ENCODE measurements at places on chromosomes 11 and 22.

DNA sequence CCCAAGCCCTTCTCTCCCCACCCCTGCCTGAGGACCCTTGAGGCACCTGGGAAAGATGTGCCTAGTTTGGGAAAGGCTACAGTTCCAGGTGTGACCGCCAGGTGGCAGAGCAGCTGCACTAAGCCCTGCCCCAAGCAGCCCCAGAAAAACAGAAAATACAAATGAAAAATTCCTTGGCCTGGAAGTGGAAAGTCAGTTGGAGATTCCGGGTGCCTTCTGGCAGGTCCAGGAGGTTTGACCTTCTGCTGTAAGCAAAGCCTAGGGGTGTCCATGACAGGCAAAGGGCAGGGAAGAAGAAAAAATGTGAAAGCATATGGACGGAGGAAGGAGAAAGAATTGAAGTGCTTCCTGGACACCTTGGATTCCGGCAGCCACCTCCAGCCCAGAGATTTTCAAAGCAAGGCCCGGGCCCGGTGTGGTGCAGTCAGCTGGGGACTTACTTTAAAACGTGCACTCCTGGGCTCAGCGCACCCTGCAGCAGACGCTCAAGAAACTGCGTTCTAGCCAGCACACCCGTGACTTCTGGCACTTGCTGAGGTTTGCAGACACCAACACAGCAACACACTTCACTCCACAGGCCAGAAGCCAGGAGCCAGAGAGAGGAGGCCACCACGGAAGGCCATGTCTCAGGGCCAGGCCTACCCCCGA lies 37.3 kb upstream of the SLC22A12 start:
- no peak for DNase-seq

- DNase-seq, result no peak
Observed at GRCh38 chr11:76901144-76901543, 40.4 kb downstream of the ACER3 start.

DNA sequence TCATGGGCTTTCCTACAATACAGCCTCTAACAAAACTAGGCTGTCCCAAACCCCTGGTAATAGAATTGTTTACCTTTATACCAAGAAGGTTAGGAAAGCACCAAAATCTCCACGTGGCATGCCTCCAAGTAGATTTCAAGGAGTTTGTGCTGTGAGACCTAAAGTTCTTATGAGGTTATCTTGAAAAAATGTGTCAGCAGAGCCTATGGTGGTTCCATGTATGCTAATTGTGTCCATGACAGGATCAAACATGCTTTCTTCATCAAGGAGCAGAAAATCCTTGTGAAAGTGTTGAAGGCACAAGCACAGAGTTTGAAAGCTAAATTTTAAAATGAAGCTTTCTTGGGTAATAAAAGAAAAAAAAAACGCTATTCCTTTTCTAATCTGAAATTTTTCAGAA lies 36.2 kb downstream of the CCDC73 start:
- no peak for DNase-seq

DNA sequence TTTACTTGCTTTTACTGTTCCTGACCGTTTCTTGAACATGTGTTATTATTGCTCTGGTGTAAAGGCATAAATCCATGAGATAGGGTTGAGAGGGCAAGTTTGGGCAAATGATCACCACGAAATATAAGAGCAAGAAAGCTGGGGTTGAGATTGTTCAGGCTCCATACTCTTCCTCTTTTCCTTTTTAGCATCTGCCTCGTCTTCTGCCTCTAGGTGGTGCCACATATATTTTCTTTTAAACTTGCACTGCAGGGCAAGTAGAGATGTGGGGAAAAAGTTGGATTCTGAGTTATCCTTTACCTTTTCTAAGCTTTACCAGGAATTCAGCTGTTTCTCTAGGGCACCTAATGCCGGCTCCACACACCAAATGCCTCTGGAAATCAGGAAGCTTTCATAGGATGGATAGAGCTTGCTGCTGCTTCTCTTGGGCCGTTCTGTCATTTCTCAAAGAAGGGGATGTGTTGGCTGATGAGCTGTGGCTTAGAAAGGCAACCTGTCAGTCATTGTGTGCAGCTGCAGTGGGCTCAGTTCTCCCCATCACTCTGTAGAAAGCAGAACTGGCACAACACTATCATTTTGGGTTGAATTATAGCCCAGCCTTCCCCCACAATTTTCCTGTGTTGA lies 98.2 kb downstream of the LDLRAD3 start:
- DNase-seq, result no peak

DNA sequence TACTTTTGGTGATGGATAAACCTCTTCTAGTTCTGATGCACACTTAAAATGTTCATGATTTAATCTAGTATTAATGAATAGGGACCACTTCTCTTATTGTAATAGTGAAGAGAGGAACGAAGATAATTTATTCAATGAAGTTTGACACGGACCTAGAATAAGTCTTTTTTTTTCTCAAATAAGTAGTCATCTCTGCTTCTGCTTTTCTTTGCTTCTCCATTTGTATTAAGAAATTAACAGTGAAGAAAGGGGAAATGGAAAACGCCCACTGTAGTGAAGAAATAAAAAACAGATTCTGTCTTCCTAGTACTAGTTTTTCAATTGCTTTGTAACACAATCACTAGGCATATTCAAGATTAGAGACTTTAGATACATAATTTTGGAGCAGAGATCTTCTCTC lies 73.0 kb downstream of the CD44 start:
- DNase-seq, result no peak

DNA sequence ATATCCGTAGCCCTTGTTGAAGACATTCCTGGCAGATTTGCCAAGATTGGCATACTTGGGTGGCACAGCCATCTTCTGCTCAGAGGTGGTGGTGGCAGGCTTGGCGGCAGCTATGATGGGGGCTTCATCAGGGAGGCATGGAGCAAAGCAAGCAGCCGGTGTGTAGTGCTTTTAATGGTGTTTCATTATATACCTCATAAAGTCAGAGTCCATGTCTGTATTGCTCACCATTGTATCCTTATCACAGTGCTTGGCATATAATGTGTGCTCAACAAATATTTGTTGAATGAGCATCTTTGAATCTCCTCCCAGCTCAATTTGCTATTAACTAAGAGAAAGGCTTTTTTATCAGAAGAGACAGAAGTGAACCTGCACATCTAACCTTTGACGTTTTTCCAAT lies 7.8 kb upstream of the DNHD1 start:
- no peak for DNase-seq

GRCh38 chr11:61567286-61568061 lies 13.4 kb downstream of the SYT7 start:
- peak; percentile 7 for DNase-seq

GRCh38 chr11:57126766-57127400 lies 54.9 kb upstream of the LRRC55 start:
- DNase-seq, result no peak

DNA sequence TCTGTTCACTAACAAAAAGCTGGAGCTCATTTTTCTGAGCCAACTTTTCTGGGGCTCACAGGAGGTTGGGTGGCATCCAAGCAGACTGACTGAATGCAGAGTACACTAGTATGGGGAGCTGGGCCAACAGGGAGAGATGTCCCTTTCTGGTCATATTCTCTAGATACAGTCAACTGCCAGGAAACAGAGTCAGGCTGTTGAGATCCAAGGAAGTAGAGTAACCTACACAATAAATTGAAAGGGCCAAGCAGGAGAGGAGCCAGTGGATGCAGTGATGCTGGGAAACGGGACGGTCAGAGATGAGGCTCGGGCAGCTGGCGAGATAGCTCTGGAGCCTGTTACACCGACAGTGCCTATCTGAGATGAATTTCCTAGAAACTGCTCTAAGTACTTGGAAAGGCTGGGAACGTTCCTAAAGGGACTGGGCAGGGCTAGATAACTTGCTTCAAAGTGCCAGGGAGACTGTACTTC lies 71.1 kb downstream of the LARGE2 start:
- no peak for DNase-seq

GRCh38 chr11:2883979-2884815 lies 1.4 kb downstream of the CDKN1C start:
- DNase-seq, result no peak

DNA sequence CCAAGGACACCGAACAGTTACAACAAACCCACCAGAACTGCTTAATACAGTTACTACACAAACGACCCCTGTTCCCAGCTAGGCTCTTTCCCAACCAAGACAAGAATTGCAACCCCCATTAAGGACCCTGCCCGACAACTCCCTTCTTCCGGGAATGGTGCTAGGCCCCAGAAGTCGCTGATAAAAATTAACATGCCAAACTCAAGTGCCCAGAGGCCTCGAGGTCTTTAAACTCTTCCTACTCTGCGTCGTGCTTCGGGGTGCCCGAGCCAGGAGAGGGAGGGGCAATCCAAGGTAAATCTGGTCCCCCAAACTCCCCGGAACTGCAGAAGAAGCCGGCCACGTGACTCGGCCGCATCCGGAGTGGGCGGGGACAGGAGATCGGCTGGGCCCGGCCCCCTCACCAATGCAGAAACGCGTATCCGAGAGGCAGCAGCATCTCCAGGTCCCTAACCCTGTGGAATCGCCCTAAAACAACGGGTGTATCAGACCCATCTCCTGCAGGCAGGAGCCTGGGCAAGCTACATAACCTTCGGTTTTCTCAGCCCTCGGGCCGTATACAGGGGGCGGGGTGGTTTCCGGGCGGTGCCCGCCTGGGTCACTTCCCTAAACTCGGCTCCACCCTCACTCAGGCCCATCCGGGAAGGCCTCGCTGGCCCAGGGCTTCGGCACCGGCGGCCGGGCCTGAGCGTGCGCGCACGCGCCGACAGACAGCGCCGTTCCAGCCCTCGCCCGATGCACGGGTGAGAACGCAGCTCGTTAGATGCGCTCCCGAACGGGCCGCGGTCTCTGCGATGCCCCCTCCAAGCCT lies 1.1 kb downstream of the CFL1 start:
- no peak for DNase-seq

DNA sequence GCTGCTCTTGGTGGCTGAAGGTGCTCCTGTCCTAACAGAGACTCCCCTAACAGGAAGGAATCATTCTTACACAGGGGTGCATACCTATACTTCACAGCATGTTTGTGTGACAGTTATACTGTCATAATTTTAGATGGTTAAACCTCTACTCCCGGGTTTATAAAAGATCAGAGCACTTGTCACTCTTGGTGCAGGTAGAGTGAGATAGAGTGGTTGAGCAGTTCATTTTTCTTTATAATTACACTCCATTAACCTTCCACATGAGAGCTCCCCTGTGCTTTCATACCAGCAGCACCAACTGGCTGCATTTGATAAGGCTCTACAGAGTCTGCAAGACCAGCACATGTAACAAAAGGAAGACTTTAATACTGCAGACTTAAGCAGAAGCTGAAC lies 72.9 kb downstream of the LARGE2 start:
- no peak for DNase-seq

- DNase-seq, result no peak
Observed at GRCh38 chr11:72751116-72752087, 806 bp downstream of the ARAP1 start.

DNA sequence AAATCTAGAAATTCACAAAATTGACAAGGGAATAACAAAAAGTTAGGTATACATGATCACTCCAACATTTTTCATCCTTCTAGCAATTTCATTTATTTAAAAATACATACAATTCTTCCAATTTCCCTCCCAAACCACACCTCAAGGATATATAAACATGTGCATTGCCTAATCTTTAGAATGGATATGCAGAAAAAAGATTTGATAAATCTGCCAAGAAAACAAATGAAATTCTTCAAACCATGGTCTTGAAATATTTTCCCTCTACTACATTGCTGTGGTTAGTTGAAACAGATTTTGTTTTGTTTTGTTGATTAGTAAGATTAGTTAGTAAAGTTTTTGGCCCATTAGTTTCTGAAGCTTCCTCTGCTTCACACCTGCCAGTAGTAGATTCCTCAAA lies 703.3 kb upstream of the CCDC179 start:
- no peak for DNase-seq

DNA sequence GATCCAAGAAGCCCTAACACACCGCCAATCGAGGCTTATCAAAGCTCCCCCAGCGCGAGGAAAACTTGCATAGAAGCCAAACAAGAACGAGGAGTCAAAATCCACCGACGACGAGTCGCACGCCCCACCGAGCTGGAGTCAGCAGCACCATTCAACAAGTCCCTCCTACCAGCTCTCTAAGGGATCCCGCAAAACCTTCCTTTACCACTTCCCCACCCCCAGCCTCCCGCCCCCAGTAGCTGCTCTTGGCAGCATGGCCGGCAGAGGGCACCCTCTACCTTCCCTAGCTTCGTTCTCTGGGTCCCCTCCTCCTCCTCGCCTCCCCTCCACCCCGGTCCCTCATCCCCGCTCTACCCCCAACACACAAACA lies 1.4 kb downstream of the BDNF start:
- no peak for DNase-seq

DNA sequence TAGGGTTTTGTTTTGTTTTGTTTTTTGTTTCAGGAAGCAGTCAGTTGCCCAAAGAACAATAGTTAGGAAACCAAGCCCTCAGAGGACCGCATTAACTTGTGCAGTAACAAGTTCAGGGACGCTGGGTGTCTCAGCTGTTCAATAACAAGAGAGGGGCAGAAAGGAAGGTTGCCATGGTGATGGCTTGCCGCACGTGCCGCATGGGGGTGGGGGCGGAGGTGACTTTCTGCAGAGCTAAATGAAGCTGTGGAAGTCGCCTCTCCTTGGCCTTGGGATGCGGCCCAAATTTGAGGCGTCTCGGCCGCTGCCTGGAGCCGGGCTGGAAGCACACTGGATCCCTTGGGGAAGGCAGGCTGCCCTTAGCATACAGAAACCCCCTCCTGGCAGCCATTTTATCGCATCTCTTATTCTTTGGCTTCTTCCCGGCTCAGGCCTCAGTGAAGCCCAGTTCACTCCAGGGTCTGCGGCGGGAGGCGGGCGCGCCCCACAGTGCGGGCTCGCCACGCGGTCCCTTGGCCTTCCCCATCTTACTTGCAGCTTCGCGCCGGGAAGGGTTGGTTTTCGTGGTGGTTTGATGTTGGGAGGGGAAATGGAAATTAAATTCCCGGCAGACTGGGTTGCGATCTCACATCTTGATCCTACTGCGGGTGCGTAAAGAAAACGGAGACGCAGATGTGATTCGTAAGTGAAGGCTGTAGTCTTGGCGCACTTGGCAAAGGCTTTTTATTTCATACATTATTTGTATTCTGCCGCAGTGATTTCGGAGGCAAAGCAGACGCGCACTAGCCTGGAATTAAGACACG lies 94.3 kb downstream of the SLC17A6 start:
- DNase-seq, result peak; percentile 89

GRCh38 chr22:40395607-40396006 lies 25.2 kb downstream of the SGSM3 start:
- DNase-seq, result no peak

DNA sequence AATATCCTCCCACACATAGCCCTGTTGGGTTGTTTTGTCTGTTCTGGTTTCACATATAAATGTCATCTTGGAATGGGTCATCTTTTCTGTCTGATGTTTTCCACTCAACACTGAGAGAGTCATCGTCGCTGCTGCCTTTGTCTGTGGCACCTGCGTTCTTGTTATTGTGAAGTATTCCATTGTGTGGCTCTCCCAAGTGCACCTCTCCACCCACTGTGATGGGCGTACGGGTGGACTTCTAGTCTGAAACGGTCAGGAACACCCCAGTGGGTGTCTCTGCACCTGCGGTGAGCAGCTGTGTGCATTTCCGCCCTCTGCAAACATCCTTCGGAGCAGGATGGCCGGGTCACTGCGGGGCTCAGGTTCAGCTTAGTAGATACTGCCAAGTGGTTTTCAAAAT lies 34.5 kb upstream of the RTL6 start:
- no peak for DNase-seq
